GM23338 (cell line): ENCODE measurements at places on chromosomes 7 and 10. TPM values are rescaled to one million over a fixed set of nuclear protein-coding genes. Genes with fewer than 3 reads are reported as not detected.

The GIMAP8 gene
- not detected in 2 replicates for total RNA-seq

- DNase-seq: no peak
Measured at GRCh38 chr7:20133803-20134202, 83.4 kb downstream of the MACC1 start.

- DNase-seq: no peak
Measured at GRCh38 chr7:11914645-11915044, 82.6 kb upstream of the THSD7A start.

- no peak for DNase-seq
Measured at GRCh38 chr7:154475864-154476263, 423.7 kb downstream of the DPP6 start.

The ADO gene
- 47.8 and 48.3 TPM in 2 replicates for total RNA-seq

The SPDYE6 gene
- total RNA-seq: not detected in 2 replicates

The SPAG6 gene
- 0.12 TPM in 1 of 2 replicates, not detected in the other for total RNA-seq

The HMX3 gene
- 0.23 and 0.35 TPM in 2 replicates for total RNA-seq

GRCh38 chr10:33039181-33039580, 81.2 kb upstream of the ITGB1 start:
- peak; percentile 54 for DNase-seq

The SLC13A1 gene
- total RNA-seq: not detected in 2 replicates

GRCh38 chr7:43105521-43106120, 6.8 kb upstream of the HECW1 start:
- no peak for DNase-seq

The CRYGN gene
- total RNA-seq: 0.59 and 1.1 TPM in 2 replicates
